T-helper 1 cell (primary cell): ENCODE measurements at places on chromosomes 11 and 22.

DNA sequence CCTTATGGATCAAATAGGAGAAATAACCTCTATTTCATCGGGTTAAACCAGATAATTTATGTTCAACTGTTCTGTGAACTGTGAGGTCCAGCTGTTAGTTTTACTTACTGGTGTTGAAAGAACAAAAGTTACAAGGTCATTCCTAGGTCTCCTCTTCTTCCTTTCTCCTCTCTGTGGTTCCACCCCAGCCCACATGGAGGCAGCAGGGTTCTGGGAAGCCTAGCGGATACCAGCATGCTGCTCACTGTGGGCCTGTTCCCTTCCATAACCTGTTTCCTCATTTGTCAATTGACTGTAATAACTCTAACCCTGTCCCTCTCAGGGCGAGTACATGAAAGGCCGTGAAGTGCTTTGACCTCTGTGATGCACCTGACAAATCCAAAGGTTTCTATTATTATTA, 27.8 kb downstream of the RELT start:
- DNase-seq: no peak

DNA sequence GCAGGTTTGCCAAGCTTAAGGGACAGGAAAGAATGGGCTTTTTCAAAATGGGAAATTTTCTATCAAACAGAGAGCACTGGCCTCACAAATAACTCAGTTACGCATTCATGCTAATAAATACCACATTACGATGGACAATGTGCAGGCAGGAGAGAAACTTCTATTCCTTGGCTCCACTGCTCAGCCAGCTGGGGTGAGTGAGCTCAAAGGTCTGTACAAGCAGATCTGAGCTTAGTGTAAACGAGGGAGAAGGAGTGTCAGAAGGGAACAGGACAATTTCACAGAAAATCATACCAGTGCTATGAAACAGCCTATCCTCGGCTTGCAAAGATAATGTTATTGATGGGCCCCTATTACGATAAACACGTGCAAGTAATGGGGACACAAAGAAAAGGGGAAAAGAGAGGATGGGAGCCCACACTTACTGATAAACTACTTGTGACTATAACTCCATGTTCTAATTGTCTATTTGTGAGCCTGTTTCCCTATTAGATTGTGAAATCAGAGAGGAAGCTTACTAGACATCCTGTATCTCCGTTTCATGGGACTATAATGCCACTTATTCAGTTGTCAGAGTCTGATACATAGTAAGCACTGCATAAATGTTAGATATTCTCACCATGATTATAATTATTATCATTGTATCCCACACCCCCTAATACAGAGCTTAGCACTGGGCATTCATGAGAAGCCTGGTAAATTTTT, 46.3 kb downstream of the AMOTL1 start:
- no peak for DNase-seq

DNA sequence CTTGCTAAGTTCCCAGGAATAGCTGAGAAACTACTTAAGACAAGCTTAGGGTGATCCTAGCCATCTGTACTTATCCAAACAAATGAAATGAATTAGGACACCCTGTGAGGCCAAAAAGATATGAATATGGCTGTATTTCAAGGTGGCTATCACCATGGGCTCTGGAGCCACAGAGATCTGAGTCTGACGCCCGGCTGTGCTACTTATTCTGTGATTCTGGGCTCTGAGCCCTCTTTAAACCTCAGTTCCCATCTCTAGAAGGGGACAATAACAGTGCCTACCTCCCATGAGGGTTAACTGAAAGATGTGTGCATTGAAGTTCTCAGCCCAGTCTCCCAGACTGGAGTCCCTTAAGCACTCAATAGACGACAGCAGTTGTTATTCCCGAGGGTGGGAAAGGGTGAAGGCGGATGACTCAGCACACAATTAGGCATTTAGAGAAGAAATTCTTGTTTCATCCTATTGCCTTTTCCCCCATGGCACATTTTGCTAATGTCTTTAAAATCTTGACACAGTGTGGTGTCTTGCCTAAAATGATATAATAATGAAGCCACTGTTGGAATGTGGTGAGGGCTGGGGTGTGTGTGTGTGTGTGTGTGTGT, 132.5 kb downstream of the ADAMTS15 start:
- no peak for DNase-seq

DNA sequence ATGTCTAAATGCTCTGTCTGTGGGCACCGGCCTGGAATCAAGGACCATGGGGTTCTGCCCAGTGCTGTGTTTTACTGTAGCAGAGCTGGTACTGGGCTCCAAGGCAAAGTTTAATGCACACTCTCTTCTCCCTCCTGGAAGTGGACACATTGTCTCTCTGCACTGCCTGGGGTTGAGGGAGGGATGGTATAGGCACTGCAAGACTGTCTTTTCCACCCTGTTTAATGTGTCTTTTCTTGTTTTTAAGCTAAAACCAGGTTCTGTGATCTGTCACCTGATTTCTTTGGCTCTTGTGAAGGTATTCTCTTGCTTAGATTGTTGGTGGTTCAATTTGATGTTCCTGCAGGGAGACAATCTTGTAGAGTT, 109.3 kb upstream of the SERPIND1 start:
- no peak for DNase-seq

DNA sequence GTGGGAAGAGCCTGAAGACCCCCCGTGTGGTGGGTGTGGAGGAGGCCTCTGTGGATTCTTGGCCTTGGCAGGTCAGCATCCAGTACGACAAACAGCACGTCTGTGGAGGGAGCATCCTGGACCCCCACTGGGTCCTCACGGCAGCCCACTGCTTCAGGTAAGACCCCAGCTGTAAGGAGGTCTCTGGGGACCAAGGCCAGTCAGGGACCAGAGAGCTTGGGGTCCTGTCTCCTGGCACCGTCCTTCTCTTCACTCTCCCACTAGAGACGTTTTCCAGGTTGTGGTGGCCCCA, 24.9 kb upstream of the SMIM35 start:
- DNase-seq: no peak

- no peak for DNase-seq
Measured at GRCh38 chr11:74784234-74784633, 35.6 kb downstream of the RNF169 start.

DNA sequence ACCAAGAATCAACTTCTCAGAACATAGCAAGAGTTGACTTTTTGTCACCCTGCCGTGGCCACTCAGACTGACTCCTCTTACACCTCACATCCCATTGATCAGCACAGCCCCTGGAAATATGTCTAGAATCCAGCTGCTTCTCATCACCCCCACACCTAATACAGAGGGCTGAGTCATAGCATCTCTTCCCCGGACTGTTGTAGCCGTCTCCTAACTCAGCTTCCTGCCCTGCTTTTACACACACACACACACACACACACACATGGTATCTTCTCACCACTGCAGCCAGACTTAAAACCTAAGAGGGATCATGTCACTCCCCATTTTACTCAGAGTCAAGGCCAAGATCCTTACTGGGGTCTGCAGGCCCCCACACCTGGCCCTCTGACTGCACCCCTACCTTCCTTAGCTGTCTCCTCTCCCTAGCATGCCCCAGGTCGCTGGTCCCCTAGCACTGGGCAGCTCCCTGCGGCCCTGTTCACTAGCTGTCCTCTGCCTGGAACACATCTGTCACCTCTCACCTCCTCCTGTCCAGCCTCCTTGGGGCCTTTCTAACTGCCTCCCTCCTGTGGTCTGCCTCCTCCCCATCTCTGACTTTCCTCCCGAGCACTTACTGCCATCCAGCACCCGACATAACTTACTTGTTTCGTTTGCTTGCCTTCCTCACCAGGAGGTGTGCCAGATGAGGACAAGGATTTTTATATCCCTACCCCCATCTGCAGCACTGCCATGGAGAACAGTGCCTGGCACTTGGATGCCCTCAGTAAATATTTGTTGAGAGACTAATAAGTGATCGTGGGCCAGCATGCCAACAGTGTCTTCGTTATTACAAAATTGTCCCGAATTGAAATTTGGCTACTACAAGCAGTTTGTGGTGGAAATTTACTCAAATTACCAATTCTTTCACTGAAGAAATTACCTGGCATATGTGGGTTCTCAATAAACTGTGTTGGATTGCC, 61.9 kb downstream of the BMAL1 start:
- DNase-seq: no peak

GRCh38 chr11:103499710-103500340, 390.6 kb downstream of the DYNC2H1 start:
- DNase-seq: no peak

DNA sequence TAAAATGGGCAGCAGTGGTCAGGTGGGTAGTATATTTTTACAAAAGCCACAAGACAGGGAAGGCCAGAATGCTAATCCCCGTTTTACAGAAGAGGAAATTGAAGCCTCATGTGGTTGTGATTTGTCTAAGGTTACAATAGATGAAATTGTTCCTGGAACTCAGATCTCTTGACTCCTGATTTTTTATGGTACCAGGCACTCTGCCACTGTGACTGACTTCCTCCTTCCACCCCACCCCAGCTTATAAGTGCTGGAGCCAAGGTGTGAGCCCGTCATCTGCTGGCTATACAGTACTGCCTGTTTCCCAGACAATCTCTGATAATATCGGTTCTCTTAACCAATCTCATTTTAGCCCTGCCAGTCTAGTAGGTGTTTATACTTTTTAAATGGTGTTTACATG, 1.9 kb downstream of the SLC5A1 start:
- no peak for DNase-seq
